Activated CD4-positive, alpha-beta T cell treated with anti-CD3 and anti-CD28 coated beads, Interleukin-2, amount 50 U/mL, for 4 hours (primary cell): ENCODE measurements at places on chromosomes 7 and 10.

DNA sequence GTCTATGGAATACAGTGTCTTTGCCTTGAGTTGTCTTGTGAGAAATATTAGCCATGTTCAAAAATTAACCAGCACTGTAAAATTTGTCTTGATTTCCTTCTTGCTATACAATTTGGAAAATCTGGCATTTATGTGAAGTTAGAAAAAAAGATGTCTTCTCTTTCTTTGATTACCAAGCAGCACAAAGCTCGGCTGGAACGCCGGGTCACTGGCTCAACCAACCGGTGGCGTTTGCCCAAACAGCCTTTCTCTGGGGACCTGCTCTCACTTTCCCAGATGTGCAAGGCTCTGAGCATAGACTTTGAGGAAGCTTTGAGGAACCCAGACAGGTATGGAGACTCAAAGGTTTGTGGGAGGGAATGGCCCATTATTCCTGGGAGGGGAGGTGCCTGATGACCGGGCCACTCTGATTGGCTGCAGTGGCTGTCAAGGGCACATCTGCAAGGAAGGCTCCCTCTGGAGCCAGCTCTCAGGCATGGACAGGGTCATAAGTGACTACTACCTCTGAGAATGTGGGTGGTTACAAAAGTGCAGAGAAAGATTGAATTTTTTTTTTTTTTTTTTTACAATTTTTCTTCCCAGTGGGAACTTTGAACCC lies 5.6 kb downstream of the BTBD16 start:
- DNase-seq: no peak

DNA sequence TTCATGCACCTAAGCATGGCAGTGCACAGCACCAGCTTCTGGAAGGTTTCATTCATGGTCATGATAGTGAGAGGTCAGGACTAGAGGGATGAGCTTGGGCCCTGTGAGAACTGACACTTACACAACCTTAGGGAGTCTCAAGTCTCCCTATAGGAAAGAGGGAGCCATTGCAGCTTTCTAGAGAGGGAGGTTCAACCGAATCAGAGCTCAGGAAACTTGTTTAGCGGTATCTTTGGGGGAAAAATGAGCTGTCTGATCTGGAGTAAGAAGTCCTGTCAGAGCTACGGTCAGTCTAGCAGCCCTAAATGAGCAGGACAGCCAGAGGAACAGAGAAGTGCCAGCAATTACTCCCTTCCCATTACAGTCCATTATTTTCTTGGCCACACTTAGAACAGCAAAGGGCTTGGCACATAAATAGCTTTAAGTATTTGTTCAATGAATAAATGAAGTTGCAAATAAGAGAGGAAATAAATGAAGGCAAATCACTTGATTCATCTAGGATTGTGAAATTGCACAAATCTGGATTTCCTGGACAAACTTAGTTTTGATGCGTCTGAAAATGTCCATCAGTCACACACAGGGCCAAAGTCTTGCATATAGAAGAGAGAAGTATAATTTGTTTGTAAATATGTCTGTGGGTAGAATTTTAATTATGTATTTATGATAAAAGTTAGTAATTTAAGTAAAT lies 262.0 kb downstream of the GLI3 start:
- DNase-seq: no peak

GRCh38 chr7:74289018-74289658 lies at the start of gene CLIP2:
TSS of gene CLIP2 (plus strand) at chr7:74289407. CDS start at chr7:74317547, 28,140 bp downstream.
- DNase-seq: peak; percentile 70

- no peak for DNase-seq
Measured at GRCh38 chr10:110340816-110341215, 36.1 kb upstream of the SMNDC1 start.

DNA sequence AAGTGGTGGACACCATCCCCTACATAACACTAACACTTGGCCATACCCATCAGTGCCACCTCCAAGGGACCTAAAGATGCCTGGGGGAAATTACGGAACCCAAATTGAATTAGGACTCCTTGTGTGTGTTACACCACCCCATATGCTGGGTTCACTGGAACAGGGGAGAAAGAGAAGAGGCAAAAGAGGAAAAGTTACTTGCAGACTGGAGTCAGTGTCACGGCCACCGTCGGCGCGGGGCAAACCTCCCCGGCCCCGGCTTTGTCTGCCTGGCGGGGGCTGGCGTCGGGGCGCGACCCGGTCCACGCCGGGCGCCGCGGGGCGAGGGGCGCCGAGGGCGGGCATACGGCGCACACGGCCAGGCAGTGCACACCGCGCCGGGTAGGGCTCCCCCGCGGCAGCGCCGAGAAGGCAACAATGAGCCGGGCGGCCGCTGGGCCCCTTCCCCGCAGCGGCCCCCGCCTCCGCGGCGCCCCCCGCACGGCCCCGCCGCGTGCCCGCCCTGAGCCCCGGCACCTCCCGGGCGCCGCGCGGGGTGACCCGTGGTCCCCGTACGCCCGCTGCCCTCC lies 171.1 kb downstream of the FAM107B start:
- no peak for DNase-seq

DNA sequence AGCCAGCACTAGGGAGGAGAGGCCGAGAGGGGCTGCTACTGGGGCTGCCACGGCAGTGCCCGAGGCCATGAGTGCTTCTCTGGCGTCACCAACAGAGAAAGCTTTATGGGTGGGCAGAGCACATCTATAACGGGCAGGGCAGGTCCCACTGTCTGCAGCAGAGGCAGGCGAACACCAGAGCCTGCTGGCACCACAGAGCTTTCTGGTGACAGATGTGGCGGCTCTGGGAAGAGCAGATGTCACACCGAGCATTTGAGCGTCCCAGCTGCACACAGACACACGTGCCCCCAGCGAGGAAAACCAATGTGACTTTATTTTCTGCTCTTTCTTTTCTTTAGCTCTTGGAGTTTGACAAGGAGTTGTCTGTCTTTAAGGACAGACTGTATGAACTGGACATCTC lies 20.5 kb downstream of the NKX6-2 start:
- no peak for DNase-seq

DNA sequence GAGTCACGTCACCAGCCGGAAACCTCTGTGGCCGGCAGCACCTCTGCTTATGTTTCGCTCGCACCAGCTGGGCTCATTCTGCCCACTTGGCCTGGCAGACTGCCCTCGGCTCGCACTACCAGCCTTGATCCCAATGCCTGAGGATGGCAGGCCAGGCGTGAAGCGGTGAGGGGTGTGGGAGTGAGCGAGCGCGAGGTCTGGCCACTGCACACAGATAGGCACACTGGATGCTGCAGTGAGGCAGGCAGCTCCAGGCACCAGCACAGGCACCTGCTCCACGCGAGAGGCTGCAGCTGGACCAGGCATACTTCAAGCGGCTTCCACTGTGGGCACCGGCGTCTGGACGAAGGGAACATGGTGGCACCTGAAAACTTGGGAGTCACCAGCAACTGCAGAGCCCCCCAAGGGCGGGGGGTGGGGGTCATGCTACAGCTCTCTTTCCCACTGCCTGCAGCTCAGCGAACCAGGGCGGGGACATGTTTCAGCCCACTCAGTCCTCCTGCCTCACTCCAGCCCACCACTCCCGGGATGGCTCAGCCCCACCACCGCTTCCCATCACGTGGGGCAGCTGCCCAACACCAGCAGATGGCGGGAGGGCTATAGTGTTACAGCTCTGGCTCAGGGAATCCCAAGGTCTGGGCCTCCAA lies 5.4 kb upstream of the DMTF1 start:
- DNase-seq: no peak

- DNase-seq: no peak
Measured at GRCh38 chr7:70113536-70113935, 515.3 kb downstream of the AUTS2 start.

DNA sequence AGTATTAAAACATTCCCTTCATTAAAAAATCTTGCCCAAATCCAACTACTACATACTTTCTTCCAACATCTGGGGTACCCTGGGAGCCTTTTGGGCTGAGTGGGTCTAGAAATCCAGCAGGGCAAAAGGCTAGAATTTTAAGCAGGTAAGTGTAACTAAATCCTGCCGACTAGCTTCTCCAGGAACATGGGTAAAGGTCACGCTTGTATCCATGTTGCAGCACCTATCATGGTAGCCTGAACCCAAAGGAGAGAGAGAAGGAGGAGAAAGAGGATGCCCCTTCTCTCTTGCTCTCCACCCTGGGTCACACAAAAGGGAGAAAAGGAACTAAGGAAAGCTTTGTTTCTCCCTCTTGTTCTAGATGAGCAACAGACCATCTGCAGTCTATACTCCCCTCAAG lies 53.3 kb downstream of the ZNF680 start:
- DNase-seq: no peak

DNA sequence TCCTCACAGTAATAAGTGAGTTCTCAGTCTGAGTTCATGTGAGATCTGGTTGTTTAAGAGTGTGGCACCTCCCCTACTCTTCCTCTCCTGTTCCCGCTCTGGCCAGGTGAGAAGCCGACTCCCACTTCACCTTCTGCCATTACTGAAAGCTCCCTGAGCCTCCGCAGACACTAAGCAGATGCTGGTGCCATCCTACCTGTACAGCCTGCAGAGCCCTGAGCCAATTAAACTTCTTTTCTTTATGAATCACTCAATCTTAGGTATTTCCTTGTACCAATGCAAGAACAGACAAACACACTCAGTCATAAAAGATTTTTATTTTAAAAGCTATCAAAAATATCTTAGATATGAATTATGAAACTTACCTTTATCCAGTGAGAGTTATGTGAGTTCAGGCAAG lies 39.5 kb upstream of the PFKP start:
- DNase-seq: no peak

- DNase-seq: no peak
Measured at GRCh38 chr7:141455723-141456122, 95.5 kb upstream of the AGK start.

DNA sequence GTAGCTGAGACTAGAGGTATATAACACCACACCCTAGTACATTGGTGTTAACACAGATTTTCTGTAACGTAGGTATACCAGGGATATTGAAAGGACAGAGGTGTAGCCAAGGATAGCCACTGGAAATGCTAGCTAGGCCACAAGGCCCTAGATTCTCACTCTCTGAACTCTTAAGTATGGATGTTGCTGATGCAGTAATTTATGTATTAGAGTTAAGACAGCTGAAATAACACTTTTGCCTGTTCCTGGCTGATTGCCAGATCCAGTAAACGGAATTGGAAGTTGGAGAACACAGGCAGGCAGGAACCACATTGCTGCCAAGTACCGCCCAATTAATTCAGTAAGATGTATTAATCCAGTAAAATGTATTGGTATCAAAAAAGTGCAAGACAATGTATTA lies 1.8 kb downstream of the CALU start:
- no peak for DNase-seq

DNA sequence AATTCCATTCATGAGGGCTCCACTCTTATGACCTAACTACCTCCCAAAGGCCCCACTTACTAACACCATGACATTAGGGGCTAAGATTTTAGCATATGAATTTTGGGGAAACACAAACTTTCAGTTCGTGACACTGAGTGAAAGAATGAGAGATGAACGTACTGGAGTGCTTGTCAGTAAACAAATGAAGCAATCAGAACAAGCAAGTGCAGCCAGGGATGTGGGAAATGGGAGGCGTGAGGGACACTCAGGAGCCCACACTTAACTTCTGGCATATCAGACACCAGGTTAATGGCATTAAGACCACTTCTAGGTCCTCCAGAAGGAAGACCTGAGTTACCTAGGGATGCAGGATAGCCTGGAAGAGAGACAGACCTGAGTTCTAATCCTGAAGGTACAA lies 2.3 kb upstream of the MDFIC start:
- DNase-seq: no peak

DNA sequence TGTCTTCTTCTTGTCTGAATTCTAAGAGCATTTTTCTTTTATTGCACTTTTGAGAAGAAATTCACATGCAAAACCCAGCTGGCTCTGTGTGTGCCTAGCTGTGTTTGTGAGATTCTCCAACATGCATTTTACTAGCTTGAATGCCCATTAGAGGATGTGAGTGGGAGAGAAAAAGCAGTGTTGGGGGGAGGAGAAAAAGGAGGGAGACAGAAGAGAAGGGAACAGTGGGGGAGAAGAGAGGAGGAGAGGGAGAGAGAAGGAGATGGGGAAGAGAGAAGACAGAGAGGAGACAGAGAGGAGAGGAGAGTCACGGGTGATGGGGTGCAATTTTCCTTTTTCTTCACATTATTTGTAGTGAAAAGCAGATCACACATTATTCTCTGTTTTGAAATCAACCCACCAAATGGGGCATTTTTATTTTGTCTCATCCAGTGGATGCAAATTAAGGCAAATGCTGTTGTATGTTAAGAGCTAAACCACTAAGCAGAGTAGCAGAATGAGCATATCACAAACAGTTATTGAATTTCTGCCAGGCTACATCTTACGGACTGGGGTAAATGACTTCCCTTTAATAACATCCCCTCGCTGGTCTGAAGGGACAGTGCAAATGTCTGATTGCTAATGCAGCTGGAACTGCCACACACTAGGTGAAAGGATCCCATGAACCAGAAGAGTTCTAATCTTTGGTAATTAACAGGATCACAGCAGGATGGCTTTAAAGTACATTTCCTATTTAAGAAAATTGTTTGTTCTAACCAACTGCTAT lies 849 bp downstream of the LRRN3 start:
- no peak for DNase-seq

DNA sequence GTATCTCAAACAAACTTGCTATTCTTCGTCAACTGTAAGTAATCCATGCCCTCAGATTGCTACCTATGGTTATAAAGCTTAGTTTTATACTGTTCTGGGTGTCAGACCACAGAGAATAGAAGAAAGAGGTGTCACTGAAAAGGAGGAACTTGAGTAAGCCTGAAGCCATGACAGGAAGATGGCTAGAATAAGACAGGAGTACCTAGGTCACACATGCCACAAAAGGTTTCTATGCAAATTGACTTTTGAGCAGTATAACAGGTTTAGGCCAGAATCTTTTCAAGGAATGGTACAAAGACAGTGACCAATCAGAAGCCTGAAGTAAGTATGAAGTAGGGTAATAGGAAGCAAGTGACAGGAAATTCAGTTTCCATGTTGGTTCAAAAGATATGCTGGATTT lies 23.5 kb downstream of the FBXW4 start:
- DNase-seq: no peak

GRCh38 chr10:5502061-5502521 lies 2.7 kb upstream of the CALML5 start:
- no peak for DNase-seq

- no peak for DNase-seq
Measured at GRCh38 chr10:88946965-88947590, 5.5 kb downstream of the ACTA2 start.

GRCh38 chr10:27558612-27559020 lies 54.5 kb downstream of the RAB18 start:
- DNase-seq: peak; percentile 1

- DNase-seq: no peak
Measured at GRCh38 chr10:88100281-88100680, 236.9 kb downstream of the PTEN start.

DNA sequence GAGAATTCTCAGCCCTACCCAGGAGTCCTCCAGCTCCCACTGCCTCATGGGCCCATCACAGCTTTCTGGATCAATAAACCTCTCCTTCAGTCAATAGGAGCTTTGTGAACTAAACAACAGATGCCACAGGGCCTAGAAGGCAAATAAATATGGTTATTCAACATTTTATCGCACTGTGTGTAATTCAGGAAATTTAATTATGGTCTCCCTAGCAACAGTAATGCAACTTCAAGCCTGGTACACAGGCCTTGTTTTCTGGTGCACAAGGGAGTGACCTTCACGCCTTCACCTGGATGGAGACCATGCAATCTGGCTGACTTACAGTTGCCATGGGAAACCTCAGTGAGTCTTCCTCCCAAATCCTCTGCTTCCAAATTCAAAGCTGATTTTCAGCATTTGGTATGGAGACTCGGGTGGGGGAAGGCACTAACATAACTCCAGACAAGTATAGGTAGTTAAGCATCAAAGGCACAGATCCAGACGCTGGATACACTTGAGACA lies 441.0 kb upstream of the NPVF start:
- DNase-seq: no peak
